Hypothalamus (tissue), 51 donors: ENCODE measurements at places on chromosomes 13 and 19.

DNA sequence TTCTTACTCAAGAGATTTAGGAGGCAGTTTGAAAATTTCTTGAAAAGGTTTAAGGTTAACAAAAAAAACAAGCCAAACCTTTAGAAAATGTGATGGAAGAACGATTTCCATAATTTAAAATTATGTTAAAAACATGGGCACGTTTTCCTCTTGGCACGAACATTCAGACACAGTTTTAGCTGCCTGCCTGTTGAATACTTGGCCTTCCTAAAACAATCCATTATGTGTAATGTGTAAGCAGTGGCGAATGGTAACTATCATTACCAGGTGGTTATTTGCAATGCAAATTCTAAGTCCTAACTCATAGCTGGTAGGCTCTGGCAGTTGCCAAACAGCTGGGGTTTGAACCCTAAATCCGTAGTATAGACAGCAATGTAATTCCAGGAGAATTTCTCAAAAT lies 1425.7 kb upstream of the SLC10A2 start:
- DNase-seq, result no peak

DNA sequence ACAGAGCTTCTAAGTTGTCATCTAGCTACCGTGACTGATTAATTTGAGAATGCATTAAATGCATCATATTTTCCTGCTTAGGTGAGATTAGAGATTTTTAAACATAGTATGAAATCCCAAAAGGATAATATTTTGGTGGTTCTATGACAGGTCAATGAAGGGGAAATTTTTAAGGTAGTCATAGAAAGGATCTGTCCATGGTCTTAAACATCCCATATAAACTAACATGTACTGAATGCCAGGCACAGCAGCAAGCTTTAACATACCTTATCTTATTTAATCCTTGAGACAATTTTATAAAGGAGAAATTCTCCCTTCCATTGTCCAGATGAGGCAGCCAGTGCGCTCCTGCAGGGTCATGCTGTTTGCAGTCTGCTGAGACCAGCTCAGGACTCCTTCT lies 466.0 kb downstream of the FGF14 start:
- no peak for DNase-seq

DNA sequence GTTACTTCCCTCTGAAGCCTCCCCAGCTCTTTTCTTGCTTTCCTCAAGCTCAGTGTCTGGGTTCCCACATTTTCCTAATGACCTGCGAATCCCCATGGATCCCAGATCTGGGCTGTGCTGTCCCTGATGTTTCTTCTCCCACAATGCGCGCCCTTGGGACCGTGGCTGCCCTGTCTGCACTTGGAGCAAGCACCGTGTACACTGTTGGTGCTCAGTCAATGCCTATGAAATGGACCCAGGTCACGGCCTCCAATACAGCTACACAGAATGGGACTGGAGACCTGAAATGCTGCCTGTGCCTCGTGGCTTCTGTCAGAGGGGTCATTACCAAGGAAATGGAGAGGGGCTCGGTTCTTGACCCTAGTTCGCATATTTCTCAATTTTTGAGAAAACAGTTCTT lies 160.1 kb upstream of the SOX1 start:
- no peak for DNase-seq

- no peak for DNase-seq
Observed at GRCh38 chr13:57634839-57635165, 3.3 kb downstream of the PCDH17 start.

- DNase-seq, result no peak
Observed at GRCh38 chr13:50928659-50929462, 19.3 kb downstream of the RNASEH2B start.

GRCh38 chr19:4598712-4599111 lies 39.2 kb upstream of the SEMA6B start:
- DNase-seq, result no peak

- no peak for DNase-seq
Observed at GRCh38 chr19:38324431-38324830, 4.8 kb downstream of the KCNK6 start.

DNA sequence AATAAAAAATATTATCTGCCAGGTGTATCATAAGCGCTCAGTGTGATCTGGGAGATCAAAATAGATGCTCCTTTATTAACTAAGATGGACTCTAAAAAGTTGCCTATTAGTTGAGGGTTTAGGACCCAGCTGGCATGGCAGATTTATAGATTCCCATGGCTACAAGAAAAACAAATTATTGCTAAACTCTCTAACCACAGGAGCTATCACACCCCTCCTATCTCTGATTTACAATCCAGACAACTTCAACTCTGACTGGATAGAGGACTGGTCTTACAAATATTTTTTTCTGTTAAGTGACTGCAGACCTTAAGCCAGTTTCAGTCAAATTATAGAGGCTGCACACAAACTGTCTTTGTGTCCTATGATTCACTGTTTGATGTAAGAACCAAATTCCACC lies 45.4 kb upstream of the MYCBP2 start:
- DNase-seq, result no peak

DNA sequence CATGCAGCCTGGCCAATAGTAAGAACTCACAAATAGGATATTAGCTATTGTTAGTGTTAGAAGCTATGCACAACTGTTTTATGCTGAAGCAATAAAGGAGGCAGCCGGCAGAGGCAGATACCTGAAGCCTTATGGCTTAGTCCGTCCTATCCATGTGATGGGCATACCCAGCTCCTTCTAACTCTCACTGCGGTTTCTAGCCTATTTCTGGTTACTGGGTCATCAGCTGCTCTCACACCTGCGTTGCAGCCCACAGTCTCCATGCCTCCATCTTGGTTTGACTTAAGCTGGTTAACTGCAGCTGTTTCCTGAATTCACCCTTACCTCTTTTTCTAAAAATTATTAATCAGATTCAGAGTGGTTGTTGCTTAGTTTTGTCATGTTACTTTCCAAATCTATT lies 40.5 kb upstream of the CNMD start:
- DNase-seq, result no peak

DNA sequence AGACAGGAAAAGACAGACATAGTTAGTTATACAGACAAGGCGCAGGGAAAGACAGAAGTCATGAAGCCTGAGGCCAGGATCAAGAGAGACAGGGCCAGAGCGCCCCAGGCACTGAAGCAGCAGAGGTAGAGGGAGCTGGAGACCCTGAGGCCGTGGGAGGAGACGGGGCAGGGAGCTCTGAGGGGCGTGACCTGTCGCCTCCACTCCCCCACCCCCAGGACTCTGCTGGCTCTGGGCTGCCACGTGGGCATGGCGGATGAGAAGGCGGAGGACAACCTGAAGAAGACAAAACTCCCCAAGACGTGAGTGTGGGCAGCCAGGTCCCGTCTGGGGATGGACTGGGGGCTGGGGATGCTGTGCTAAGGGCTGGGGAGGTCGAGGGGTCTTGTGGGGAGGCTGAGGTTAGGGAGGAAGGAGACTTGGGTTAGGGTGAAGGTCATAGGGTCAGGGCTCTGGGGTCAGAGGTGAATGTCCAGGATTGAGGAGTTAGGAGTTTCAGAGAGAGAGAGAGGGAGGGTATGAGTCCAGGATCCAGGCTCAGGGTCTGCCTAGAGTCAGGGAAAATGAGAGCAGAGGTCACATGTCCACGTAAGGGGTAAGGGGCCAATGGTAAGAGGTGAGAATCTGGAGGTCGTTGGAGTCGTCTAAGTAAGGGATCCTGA lies 31.1 kb downstream of the RYR1 start:
- DNase-seq, result no peak

DNA sequence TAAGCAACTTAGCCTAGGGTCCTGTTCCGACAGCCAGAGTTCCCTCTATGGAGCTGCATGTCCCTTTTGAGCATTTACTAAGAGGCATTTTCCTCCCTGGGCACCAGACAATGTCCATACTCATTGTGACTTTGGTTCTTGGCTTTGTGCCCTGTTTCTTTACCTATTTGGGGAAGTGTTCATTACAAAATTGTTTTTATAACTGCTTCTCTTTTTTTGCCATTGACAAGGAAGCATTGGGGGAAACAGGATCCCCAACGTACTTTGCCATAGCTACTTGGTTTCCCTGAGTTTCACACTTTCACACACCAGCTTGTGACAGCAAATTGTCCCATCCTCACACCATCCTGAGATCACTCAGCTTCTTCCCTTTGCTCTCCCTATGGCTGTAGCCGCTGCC lies 81.1 kb upstream of the SIAH3 start:
- no peak for DNase-seq

- no peak for DNase-seq
Observed at GRCh38 chr19:3517638-3518037, 11.5 kb downstream of the FZR1 start.

- no peak for DNase-seq
Observed at GRCh38 chr19:49861541-49862378, 5.6 kb downstream of the PNKP start.

- no peak for DNase-seq
Observed at GRCh38 chr13:60090574-60090973, 73.2 kb downstream of the DIAPH3 start.

GRCh38 chr19:48325265-48325910 lies at the start of gene EMP3:
Gene EMP3 (plus strand): TSS chr19:48325552. CDS start chr19:48326845, 1,293 bp downstream.
- DNase-seq, result no peak

DNA sequence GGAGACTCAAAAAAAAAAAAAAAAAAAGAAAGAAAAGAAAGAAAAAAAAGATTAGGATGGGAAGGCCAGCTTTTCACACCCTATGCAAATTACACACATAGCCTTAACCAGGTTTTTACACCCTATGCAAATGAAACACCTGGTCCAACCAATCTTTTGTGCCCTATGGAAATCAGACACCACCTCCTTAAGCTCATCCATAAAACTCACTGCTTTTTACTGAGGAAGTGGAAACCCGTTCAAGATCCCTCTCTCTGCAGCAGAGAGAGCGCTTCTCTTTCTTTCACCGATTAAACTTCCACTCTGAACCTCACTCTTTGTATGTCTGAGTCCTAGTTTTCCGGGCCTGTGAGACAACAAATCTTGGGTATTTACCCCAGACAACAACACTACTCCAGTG lies 25.3 kb upstream of the HOMER3 start:
- no peak for DNase-seq

DNA sequence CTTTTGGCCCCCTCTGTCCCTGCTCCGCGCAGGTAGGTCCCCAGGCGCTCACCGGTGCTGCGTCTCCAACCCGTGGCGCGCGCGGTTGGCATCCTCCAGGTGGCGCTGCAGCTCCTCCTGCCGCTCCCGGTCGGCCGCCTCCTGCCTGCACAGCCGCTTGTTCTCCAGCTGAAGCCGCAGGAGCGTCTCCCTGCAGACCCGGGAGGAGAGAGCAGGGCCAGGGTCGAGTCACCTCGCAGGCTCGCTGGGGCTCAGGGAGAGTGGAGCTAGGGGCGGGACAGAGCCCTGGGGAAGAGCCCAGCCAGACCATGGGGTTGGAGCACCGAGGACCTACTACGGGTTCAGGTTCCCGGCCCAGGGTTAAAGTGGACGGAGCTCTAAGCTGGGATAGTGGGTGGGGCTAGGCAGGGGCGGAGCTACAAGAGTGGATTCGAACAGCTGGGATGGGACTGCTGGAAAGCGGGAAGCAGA lies 9.3 kb downstream of the HOOK2 start:
- DNase-seq, result peak; percentile 75

GRCh38 chr13:110363010-110363409 lies 55.9 kb downstream of the COL4A2 start:
- no peak for DNase-seq

DNA sequence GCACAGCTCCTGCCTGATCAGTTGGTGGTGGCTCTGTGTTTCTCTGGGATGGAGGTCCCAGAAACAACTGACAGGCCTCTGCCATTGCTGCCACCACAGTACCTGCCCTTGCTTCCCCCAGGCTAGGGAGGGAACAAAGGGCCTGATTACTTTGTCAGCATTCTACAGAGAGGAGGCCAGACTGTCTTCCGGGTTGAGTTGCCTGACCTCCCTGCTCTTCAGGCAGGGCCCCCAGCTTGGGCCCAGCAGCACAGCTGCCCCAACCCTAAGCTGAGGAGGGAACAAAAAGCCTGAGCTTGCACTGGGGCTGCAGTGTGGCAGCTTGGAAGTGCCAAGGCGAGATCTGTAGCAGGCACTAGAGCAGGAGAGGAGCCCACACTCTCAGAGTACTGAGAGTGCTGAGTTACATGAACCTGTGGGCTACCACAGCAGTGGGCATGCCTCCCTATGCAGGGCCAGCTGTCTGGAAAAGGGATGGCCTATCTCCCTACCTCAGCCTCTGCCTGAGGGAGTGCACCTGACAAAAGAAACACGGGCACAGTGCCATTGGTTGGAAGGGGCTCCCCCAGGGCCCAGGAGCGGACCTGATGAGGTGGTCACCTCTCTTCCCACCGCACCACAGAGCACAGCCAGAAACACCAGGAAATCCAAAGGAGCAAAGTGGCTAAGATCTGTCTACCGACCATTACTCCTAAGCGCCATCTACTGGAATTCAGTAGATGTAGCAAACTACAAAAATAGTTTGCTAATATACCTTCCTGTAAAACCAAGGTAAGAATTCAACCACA lies 24.4 kb downstream of the SLC25A15 start:
- DNase-seq, result no peak

- DNase-seq, result no peak
Observed at GRCh38 chr19:32324631-32325285, 20.7 kb upstream of the ZNF507 start.

DNA sequence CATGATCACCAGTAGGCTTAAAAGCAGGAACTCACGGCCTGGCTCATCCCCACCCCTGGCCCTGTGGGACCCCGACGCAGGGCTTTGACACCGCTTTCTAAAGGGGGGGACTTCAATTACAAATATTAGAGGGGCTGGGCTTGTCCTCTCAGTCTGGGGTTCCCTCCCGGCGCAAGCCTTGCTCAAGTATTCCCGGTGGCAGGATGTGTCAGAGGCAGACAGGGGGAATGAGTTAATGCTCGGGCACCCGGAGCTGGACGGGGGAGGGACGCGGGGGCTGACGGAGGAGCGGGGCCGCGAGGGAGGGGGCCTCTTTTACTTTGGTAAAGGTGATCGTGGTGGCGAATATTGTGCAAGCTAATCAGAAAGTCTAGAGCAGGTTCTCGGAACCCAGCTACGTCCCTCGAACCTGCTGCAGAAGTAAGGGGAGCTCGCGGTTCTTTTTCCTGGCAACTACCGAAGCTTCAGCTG lies 1.1 kb downstream of the FGF14 start:
- DNase-seq, result no peak

GRCh38 chr19:19341026-19341425 lies 20.4 kb downstream of the MAU2 start:
- DNase-seq, result no peak

DNA sequence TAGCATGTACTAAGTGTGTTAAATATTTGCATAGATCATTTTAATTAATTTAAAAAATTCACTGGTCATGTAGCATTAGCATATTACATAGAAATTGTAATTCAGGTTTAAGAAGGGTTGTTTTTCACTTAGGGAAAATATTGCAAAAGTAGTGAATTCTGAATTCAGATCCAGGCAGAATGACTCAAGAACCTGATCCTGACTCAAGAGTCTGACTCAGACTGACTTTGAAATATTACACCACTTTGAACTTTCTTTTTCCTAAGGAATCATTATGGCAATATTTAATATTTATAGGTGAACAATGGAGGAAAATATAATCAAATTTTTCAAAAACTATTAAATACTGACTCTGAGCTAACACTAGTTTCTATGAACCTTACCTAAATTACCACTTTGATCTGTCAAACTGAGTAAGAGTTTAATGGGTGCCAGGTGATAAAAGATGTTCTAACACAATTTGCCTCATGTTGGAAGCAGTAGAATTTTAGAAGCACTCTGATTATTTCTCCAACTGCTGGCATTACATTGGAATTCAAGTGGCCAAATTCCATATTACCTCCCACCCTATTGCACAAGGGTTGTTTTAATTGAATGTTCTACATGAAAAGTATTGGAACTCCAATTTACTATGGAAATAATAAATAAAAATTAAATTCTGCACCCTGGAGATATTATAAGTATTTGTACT lies 261.6 kb downstream of the SLITRK1 start:
- no peak for DNase-seq
